NCI-H510A treated with DMSO at 0.1 percent for 48 hours (cell line): ENCODE measurements at places on chromosomes 7 and 10.

GRCh38 chr7:132650498-132650897 lies 74.2 kb upstream of the PLXNA4 start:
- DNase-seq: no peak

GRCh38 chr10:6280291-6280690 lies 77.6 kb downstream of the PFKFB3 start:
- DNase-seq: no peak

GRCh38 chr10:78889536-78890063 lies 179.2 kb upstream of the ZMIZ1 start:
- DNase-seq: peak; percentile 60

DNA sequence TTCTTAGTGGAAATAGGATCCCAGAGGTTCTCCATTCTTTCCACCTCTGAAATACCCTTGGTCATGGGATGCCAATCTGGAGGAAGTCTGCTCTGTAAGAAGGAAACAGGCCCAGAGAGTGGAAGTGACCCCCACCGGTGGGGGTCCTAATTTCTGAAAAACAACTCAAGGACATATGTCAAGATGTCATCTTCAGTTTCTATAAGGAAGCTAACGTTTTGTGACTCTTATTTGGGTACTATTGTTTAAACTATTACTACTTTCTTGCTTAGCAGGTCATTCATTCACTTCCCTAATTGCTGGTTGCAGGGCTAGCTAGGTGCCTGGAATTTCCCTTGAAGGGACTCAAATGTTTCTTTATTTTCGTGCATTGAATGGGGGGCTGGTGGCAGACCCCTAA lies 1.9 kb upstream of the ZNF775 start:
- no peak for DNase-seq

DNA sequence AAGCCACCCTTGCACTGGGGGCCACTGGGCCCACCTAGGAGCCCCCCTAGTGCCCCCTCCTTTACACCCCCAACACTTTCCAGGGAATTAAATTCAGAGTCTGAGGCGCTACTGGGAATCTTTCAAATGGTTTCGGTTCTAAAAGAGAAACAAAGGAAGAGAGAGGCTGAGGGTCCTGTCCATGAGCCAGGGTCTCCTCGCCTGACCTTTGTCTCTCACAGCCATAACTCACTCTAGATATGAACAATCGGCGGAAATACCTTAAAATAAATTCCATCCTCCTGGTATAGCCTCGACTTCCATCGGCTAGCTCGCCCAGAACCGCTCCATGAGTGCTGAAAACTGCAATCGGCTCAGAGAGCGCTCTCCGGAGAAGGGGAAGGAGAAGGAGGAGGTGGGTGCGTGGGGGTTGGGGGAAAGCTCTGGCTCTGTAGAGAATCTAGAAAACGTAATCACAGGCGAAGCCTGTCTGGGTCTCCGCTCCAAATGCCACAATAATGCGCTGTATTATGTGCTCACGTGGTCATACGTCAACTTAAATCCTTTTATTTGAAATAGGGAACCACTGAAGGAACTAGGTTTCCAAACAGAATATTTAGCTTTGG lies 12.6 kb downstream of the HOXA4 start:
- DNase-seq: no peak

DNA sequence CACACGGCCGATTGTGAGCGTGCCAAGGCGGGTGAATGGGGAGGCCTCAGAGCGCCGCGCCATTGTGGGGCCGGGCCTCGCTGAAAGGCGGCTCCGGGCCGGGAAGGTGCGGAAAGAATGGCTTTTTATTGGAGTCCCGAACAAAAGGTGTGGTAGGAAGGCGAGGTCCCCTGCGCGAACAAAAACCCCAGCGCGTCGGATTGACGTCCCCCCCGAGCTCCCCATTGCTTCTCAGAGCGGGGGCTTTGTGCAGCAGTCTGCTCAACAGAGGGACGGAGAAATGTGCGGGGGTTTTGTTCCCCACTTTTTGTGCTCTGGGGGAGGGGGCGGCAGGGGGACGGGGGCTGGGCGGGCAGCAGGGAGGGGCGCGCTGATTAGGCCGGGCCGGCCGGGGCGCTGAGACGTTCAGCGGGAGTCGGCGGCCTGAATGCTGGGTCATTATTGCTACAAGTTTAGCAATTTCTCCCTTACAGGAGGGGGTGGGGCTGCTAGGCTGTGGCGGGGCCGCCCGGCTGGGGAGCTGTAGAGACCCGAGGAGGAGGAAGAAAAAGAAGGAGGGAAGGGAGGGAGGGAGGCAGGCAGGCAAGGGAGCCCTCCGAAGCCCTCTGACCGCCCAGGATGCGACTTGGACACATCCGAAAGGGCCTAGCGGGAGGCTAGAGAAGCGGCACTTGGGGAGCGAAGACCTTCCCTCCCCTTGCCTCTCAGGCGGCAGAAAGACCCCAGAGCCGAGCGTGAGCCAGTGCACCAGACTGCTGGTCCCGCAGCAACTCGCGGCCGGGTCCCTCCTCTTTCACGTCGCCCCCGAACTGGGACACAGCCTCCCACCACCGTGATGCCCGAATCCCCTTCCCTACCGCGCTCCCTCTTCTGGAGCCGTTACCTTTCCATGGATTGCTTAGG lies 4.6 kb downstream of the NKX2-3 start:
- DNase-seq: no peak

DNA sequence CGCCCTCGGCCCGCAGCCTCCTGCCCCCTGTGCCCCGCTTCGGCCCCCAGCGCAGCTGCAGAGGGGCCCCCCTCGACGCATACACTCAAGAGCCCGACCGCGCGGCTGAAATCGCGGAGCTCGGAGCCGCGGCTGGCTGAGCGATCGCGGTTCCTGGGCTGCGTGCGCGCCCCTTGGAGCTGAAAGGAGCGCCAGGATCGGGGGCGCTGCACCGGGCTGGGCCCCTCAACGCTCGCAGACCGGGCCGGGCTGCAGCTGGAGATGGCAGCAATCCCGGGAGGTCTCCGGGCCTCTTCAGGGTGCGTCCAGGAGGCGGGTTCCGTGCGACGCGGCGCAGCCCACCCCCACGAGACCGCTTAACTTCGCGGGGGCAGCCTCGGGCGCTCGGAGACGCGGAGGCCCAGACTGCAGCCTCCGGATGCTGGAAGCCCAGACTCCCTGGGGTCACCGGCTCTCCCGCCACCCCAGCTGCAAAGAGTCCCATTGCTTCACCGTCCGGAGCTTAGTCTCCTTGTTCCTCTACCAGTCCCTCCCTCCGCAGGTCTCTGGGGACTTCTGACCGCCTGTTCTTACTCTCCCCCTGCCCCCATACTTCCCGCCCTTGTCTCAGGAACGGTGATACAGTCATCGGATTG lies 73.0 kb upstream of the LRRC4 start:
- no peak for DNase-seq

- no peak for DNase-seq
Measured at GRCh38 chr7:101386558-101387231, 24.0 kb downstream of the COL26A1 start.

DNA sequence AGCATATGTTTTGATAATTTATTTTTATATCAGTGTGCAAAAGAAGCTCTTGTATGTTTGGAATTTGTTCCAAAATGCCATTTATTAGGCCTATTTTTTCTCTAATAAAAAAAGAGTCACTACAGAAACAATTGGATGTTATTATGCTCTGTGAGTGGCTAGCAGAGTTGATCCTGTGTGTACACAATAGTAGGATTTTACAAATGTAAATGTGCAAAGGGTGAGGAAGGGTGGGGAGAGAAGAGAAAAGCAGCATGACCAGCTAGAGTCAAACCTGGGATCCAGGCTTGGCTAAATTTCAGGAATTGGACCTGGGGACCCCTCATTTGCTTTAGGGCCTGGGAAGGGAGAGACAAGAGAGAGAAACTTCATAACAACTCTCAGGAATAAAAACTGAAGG lies 32.5 kb downstream of the SEMA3A start:
- no peak for DNase-seq

- no peak for DNase-seq
Measured at GRCh38 chr7:99597762-99598501, at the start of gene TMEM225B. Gene TMEM225B, plus strand, starts transcription at chr7:99598267. Its CDS starts 6,122 bp downstream, at chr7:99604389.

GRCh38 chr10:83289373-83289772 lies 849.9 kb upstream of the GHITM start:
- DNase-seq: no peak

GRCh38 chr10:26478061-26478460 lies 39.9 kb downstream of the APBB1IP start:
- DNase-seq: no peak

- no peak for DNase-seq
Measured at GRCh38 chr7:155545348-155545747, 1.0 kb downstream of the CNPY1 start.

- DNase-seq: peak; percentile 85
Measured at GRCh38 chr7:37068038-37068437, 343.7 kb upstream of the AOAH start.

- DNase-seq: no peak
Measured at GRCh38 chr7:65301007-65301406, 72.6 kb upstream of the ZNF92 start.

GRCh38 chr10:131655101-131655849 lies 245.5 kb upstream of the PPP2R2D start:
- DNase-seq: no peak

DNA sequence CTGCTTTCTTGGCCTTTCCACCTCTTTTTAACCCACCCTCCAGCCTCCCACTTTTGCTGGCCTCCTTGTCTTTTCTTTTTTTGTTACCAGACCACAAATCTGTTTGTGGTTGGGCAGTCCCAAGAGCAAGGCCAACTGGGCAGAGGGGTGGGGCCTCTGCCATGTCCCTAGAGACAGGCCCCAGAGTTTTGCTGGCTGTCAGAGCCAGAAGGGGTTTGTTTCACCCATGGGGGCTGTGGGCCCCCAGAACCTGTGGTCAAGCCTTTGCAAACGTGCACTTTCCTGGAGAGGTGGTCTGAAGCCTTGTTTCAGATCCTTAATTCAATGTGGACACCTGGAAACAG lies 10.3 kb downstream of the ZMIZ1 start:
- no peak for DNase-seq

GRCh38 chr7:68439897-68440296 lies 1158.4 kb upstream of the AUTS2 start:
- no peak for DNase-seq

DNA sequence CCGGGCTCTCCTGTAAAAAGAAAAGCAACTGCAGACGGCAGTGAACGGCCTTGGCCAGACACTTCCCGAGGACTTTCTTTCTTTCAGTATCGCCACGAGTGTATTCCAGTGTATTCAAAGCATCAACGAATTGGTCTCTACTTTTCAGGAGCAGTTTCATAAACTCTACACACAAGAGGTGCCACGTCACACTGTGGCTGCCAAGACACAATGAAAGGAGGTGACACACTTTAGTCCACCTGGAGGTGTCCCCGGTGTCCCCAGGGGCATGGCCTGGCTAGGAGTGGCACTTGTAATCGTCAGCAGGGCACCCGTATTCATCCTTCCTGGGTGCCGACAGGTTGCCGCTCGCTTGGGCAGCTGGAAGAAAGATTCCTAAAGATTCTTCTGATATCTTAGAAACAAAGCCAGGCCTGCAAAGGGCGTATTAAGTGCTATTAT lies 5.0 kb downstream of the TNS3 start:
- DNase-seq: no peak

GRCh38 chr7:21429786-21430574 lies 2.1 kb downstream of the SP4 start:
- DNase-seq: no peak

DNA sequence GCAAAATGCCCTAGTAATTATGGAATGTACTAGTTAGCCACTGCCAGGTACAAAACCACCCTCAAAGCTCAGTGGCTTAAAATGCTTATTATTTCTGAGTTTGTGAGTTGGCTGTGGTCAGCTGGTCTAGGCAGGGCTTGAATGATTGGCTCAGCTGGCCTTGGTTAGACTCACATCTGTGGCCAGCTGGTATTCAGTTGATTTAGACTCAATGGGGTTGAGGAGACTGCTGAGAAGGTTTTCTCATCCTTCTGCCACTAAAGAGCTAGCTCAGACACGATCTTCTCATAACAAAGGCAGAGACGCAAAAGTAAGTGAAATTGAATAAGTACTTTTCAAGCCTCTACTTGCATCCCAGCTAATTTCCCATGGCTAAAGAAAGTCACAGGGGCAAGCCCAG lies 57.1 kb upstream of the CYP2C18 start:
- no peak for DNase-seq

- DNase-seq: no peak
Measured at GRCh38 chr10:96407560-96408069, 48.8 kb upstream of the OPALIN start.

DNA sequence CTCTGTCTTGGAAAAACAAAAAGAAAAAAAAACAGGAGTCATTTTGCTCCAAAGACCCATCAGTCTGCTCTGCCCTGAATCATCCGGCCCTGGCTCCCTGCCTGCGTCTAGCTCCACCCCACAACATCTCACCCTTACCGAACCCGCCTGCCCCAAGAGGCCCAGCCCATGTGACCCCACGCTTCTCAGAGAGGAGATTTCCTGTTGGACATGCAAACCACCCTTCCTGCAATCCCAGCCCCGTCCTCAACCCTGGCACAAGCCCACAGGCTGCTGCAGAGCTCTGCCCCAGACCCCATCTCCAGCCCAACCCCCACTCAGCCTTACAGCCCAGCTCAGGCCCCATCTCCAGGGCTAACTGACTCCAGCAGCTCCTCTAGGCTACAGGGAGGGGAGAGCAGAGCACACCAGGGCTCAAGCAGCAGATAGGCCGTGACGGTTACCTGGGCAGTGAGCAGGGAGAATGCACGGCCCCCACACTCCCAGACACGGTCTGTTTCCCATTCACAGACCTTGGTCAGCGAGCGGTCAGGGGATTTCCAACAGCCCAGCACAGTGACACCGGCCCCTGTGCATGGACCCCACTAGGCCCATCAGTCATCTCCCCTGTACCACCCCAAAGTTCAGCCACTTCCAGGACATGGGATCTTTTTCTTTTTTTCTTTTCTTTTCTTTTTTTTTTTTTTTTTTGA lies 69.9 kb upstream of the GTF2I start:
- DNase-seq: peak; percentile 62

GRCh38 chr10:49400365-49400764 lies 4.5 kb upstream of the DRGX start:
- no peak for DNase-seq

DNA sequence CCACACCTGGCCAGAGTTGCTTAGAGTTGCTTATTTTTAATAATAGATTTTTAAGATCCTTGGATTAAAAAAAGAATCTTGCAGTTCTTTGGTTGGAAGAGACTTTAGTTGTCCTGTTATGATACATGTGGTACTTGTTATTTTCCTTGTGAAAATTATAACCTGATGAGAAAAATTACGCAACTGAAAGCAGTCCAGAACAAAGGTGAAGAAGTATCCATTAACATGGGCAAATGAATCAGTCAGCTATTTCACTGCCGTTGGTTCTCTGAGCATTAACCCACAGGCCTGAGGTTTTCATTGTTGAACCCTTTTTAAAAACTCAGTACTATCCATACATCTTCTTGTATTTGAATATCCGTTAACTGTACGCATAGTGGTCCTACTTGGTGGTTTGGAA lies 68.2 kb downstream of the GALNT11 start:
- no peak for DNase-seq
